ENCODE measurements at places on chromosomes 6 and 20. TPM values are rescaled to one million over a fixed set of nuclear protein-coding genes. Genes with fewer than 3 reads are reported as not detected.

DNA sequence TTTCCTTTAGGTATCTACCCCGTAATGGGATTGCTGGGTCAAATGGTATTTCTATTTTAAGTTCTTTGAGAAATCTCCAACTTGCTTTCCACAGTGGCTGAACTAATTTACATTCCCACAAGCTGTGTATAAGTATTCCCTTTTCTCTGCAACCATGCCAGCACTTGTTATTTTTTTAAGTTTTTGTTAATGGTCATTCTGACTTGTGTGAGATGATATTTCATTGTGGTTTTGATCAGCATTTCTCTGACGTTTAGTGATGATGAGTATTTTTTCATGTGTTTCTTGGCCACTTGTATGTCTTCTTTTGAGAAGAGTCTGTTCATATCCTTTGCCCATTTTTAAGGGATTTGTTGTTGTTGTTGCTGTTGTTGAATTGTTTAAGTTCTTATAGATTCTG lies 871.1 kb downstream of the KIF16B start:
- DNase-seq = no peak

DNA sequence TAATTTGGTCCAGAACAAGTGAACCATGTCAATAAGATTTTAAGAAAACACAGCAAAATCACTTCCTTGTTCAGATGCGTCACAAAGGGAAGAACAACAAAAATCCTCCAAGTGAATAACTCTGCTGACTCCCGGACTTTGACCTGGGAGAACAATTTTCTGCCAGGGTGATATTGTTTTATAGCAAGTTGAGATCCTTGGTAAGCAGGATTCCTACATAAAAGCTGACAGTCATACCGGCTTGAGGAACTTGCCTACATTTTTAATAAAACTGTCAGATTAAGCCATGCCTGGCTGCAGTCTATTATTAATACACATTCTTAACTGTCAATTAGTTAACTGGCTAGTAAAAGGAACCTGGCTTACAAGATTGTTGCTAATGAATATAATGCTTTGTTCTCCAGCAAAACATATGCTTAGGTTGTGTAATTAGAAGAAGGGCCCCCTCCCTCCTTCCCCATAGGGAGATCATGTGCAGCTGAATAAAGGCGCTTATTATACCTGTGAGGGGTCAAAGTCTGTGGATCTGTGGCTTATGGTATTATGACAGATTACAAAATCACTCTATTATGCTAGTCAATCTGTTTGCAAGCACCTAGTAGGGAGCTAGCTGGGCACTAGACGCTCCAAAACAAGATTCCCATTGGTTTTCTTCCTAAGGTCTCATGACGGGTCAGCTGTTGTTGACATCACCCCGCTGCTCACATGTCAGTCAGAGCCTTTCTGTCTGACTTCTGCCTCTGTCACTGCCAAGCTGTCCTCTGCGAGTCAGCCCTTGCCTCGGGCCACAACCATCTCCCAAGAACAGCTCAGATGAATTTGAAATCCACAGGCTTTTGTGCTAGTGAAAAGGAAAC lies 44.6 kb upstream of the SEC63 start:
- no peak for DNase-seq

BTNL2 gene
- not detected for total RNA-seq

TGIF2 gene
- total RNA-seq = 17.1 TPM

STMND1 gene
- not detected for total RNA-seq
